Inflammatory macrophage treated with lipopolysaccharide for 4 hours (primary cell): ENCODE measurements at places on chromosomes 11 and 22.
A peak's percentile ranks its signal among the peaks of the same experiment; 100 is the strongest.

GRCh38 chr11:79040348-79040747 is 400.5 kb downstream of the TENM4 start:
- no peak for DNase-seq

GRCh38 chr11:44964526-44965209 is 14.0 kb upstream of the TP53I11 start:
- no peak for DNase-seq

- no peak for DNase-seq
Measured at GRCh38 chr22:19448076-19448607, 631 bp upstream of the C22orf39 start.

GRCh38 chr11:124285610-124286344 is 28.0 kb downstream of the OR8D1 start:
- no peak for DNase-seq

GRCh38 chr22:39283322-39284141 is 35.9 kb downstream of the RPL3 start:
- peak; percentile 51 for DNase-seq
